ENCODE measurements at places on chromosomes 7 and 10. TPM values are rescaled to one million over a fixed set of nuclear protein-coding genes. Genes with fewer than 3 reads are reported as not detected.

PDGFA gene
- total RNA-seq = 6.1 TPM

UTF1 gene
- not detected for total RNA-seq

FMC1 gene
- total RNA-seq = 12.1 TPM

CALML3 gene
- total RNA-seq = not detected

VPS50 gene
- total RNA-seq = 10.6 TPM

SLC18A3 gene
- not detected for total RNA-seq

PPP1R3C gene
- 3.9 TPM for total RNA-seq

EGFR gene
- total RNA-seq = 42.0 TPM

RARRES2 gene
- 11.9 TPM for total RNA-seq

GSTO2 gene
- total RNA-seq = 7.6 TPM

ZNF107 gene
- 3.2 TPM for total RNA-seq

IRF5 gene
- total RNA-seq = 0.45 TPM

SLC29A4 gene
- total RNA-seq = 4.2 TPM

AGAP3 gene
- total RNA-seq = 33.4 TPM

OLAH gene
- total RNA-seq = not detected

TEX36 gene
- total RNA-seq = not detected

SNX8 gene
- total RNA-seq = 21.5 TPM
